ENCODE measurements at places on chromosomes 1 and 21.

DNA sequence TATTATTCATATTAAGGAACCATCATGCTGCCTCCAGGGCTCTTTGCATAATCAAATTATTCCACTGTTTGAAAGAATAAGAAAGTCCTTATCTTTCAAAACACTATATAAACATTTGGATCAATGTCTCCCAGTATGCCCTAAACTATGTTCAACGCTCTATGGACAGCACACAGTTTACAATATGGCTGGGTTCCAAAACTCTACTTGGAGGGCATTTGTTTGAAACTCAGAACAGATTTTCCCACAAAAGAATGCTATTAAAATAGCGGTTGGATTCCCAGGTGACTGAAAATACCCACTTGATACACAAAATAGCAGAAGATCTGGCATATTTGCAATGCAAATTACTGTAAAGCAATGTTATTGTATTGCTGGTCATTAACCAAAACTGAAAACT lies 3.2 kb downstream of the HAO2 start:
- no peak for DNase-seq

DNA sequence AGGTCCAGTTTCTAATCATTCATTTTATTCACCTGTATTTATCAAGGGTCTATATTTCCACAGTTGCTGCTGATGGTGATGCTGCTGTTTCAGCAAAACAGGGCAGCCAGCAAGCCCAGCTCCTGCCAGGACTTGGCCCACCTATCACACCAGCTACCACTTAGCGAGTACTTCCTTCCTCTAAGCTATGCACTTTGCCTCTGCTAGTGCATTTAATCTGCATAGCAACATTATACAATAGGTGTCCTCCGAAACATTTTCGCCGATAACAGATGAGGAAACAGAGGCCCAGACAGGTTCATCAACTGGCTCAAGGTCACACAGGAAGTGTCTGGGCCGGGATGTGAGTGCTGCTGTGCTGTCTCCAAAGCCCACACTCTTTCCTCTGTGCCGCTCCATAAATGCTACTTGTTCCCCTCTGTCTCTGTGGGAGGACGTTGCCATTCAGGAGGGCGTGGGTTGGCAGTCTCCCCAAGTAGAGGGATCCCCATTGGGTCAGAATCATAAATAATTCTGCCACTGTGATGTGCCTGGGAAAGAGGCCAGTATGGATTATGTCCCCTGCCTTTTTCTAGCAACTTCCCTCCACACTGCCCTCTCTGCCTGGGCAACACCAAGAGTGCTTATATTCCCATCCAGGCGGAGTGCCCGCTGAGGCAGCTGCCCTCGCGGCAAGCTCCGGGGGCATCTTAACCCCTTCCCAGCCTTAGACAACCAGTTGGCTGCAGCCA lies 9.4 kb upstream of the PLEKHA6 start:
- DNase-seq, result no peak

- DNase-seq, result no peak
Observed at GRCh38 chr1:197902131-197902453, 338 bp upstream of the C1orf53 start.

DNA sequence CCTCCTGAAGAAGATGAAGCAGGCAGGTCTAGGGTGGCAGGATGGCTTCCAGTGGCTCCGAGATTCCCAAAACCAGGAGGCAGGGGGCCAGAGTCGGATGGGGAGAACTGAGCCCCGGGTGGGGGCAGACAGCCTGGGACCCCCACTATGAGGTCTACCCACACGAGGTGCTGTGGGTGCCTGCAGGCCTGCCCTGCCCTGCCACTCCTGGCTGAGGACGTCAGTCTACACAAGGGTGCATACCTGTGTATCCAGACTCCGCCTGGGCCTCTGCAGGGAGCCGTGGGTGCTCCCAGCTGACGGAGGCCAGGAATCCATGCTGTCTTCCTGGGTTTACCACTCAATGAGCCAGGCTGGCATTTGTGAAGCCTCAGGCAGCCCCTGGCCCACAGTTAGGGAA lies 80.3 kb downstream of the PRDM16 start:
- DNase-seq, result no peak

GRCh38 chr1:116147972-116148371 lies 36.8 kb downstream of the MAB21L3 start:
- DNase-seq, result no peak

DNA sequence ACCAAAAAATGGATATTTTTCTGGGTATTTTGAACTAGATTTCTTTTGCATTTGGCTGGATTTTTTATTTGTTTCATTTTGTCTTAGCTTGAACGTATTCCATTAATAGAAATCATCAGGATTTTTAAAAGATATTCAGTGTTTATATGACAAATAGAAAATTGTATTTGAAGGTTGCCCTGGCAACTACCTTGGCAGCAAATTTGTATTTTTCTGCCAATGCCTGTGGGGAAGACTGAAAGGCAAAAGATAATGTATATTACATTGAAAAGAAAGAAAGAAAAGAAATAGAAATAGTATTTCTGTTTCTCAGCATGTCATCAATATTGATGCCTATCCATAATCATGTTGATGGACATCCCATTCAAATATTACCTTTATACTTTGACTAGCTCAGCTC lies 16.8 kb downstream of the VCAM1 start:
- DNase-seq, result no peak

- DNase-seq, result no peak
Observed at GRCh38 chr1:223713546-223714420, 1.4 kb downstream of the CAPN2 start.

DNA sequence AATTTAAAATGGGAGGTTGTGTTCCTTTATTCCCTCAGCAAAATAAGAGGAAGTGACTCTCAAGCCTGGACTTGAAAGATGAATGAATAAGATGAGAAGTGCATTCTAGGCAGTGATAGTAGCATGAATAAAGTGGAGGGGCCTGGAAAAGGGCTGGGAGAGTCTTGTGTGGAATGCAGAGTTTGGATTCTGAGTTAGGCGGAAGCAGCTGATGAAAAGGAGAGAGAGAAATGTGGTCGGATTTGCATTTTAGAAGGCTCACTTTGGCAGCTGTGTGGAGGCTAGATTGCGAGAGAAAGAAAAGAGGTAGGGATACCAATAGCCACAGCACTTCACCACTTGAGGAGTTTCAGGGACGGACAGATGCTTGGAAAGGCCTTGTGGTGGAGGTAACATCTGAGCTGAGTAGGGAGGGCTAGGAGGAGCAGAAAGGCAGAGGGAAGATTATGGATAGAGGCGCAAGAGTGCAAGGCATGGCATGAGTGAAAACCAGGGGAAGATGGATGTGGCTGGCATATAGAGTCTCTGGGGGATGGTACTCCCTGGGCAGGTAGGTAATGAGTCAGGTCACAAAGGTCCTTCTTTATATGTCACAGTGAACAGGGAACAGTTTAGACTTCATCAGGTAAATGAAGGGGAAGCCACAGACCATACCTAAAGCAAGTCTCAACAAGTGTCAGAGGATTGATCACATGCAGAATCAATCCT lies 59.6 kb downstream of the ST3GAL3 start:
- DNase-seq, result no peak

- DNase-seq, result no peak
Observed at GRCh38 chr1:63931468-63931867, 157.7 kb downstream of the ROR1 start.

- no peak for DNase-seq
Observed at GRCh38 chr1:151581451-151581850, 30.4 kb upstream of the SNX27 start.

GRCh38 chr1:214670098-214670497 lies 67.1 kb downstream of the CENPF start:
- DNase-seq, result peak; percentile 19

DNA sequence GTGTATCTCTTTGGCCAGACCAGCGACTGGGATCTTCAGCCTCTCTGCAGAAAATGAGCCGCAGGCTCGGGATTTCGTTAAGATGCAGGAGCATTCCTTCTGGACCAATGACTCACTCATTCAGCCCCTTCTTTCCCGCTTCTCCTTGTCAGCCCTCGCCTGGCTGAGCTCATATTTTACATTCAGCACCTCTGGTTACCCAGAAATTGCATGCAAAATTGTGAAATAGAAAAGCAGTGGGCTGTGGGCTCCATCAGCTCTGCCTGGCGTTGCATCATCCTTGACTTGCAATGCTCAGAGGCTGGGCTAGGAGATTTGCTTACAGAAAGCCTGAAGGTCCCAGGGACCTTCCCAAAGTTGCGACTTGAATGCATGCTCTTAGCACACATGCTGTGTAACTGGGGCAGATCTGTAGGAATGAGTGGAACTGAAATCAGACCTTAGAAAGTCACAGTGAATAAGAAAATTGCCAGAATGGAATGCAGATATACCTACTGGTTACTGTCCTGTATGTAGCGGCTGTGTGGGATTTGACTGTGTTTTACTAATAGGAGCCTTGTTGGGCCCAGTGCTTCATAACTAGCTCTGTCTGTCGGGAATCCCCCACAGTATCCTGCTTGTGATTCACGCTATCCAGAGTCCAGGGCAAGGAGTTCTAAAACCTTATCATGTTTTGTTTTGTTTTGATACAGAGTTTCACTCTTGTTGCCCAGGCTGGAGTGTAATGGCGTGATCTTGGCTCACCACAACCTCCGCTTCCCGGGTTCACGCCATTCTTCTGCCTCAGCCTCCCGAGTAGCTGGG lies 444.8 kb downstream of the KIF26B start:
- DNase-seq, result no peak

DNA sequence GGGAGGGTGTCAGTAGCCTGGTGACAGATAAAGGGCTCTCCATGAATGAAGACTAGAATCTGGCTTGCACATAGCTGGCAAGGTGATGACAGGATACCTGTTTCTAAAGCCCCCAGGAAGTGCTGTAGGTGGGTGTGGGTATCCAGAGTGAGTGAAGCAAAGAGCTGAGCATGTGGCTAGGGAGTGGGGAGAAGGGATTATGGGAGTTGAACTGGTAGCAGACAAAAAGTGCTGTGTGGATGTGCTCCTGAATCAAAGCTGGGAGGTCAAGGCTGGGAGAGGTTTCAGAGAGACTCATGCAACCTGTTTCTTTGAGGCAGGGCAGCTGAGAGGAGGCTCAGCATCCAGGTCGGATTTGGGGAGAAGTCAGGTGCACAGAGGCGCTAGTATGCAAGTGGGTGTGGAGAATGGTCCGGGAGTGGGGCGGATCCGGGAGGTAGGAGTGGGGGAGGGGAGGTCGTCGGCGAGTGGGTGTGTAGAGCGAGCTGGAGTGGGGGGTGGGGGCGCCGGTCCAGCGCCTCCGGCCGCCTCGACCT lies 600 bp downstream of the ASTN1 start:
- DNase-seq, result no peak

DNA sequence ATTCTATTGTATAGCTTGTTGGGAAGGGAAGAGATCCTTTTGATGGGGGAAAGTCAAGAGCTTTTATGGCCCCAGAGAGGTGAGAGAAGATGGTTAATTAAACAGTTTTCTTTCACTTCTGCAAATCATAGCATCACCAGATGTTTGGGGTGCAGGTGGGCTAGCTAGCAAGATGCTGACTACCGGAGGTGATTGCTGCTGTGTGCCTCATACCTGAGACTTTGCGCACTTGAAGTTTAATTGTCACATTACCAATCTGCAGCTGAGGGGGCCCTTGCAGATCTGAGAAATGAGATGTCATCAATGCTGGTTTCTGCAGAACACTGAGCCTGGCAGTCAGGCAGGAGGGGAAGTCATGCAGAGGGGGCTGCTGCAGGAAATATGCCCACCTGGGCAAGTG lies 73.9 kb downstream of the SNRPE start:
- no peak for DNase-seq

DNA sequence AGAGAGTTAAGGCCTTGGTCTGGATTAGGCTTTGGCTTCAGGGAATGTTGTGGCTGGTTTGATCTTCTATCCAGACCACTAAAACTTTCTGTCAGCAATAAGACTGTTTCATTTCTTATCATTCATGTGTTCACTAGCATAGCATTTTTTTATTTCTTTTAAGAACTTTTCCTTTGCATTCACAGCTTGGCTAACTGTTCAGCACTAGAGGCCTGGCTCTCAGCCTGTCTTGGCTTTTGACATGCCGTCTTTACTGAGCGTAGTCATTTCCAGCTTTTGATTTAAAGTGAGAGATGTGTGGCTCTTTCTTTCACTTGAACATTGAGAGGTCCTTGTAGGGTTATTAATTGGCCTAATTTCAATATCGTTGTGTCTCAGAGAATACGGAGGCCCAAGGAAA lies 62.5 kb downstream of the RNF220 start:
- DNase-seq, result no peak

DNA sequence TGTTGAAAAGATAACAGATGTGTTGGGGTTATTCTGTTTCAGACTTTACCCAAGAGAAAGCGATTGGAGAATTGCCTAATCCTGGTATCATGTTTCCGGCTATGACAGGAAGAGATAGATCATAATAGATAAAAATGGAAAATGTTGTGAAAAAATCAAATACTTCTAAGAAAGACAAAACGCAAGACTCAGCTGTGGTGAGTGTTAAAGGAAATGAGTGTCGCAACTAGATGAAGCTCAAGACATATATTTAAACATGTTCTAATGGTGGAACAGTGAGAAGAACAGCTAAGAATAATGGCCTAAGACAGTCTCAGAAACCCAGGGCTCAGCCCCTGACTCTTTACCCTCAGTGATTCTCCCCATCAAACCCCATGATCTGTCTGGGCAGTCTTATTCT lies 426.7 kb upstream of the RUNX1 start:
- no peak for DNase-seq

GRCh38 chr1:94551449-94551848 lies 9.9 kb upstream of the F3 start:
- DNase-seq, result no peak

DNA sequence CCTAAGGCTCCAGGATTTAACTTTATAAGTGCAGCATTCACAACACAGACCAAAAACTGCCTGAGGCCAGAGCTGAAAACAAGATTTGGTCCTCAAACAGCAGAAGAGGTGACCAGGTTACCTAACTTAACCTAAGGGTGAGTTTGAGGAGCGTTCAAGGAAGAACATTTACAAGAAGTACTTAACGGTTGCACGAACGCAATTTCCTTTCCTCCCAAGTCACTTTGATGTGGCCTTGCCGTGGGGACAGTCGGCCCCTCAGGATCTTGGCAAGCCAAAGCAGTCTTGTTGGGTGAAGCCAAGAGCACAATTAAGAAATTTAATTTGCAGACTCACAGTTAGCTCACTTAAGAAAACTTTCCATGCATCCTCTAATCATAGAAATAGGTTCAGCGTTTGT lies 202.6 kb upstream of the COA6 start:
- DNase-seq, result no peak

GRCh38 chr1:224047538-224047937 lies 66.4 kb upstream of the FBXO28 start:
- no peak for DNase-seq

- peak; percentile 55 for DNase-seq
Observed at GRCh38 chr1:23018661-23019093, 591 bp upstream of the KDM1A start.

GRCh38 chr1:200526709-200527612 lies 93.6 kb downstream of the KIF14 start:
- DNase-seq, result no peak

DNA sequence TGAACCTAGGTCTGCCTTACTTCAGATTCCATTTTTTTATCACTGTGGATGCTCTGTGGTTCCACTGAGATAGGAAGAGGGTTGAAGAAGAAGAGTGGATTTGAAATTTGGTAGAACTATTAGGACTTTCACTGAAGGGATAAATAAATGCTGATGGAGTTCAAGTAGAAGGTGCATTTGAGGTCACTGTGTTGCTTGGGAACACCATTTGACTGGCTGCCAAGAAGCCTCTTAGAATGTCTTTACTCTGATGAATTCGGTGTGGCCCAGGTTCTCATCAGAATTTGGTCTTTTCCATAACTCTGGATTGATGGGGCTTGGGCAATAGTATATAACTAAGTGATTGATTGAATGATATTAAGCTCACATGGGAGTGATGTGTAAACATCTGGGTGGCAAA lies 11.9 kb downstream of the XPR1 start:
- DNase-seq, result no peak

- no peak for DNase-seq
Observed at GRCh38 chr1:232398823-232399222, 231.1 kb downstream of the SIPA1L2 start.
